Pulmonary artery endothelial cell (primary cell): ENCODE measurements at places on chromosomes 3 and 15. TPM values are rescaled to one million over a fixed set of nuclear protein-coding genes. Genes with fewer than 3 reads are reported as not detected.

DNA sequence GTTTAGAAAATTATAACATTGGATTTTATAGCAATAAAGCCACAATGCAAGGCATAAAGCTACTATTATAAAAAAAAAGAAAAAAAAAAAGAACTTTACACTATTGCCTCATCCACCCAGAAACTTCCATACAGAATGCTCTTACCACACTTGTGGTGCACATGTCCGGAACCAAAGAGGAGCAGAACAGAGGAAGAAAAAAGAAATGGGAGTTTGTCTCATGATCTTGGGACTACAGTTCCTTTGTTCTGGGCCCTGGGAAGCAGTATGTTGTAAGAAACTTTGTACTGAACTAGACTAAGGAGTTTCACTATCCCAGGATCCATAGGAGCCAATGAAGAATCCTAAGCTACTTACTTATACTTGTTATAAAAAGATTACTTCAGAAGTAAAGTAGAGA, 36.1 kb downstream of the FMN1 start:
- DNase-seq = no peak

GRCh38 chr3:143839980-143840379, 8.3 kb downstream of the SLC9A9 start:
- no peak for DNase-seq

GRCh38 chr3:30145281-30145680, 461.1 kb upstream of the TGFBR2 start:
- no peak for DNase-seq

GRCh38 chr3:514192-514591, 317.6 kb downstream of the CHL1 start:
- no peak for DNase-seq

DNA sequence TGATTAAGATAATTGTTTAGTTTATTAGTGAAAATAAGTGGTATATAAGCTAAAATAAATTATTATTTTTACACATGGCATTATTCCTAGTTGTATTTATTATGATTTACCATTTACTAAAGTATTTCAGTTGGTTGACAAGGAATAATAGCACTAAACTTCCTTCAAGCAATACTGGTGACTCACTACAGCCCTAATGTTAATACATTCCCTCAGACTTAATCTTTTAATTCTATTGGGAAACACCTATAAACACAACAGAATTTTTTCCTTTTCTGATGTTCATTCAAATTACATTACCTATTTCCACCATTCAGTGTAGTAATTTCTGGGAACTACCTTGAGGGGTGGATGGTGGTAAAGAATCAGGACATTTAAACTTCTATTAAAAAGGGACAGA, 264.0 kb downstream of the TIGIT start:
- DNase-seq = no peak

- DNase-seq = no peak
Measured at GRCh38 chr3:58062472-58062871, 54.2 kb downstream of the FLNB start.

GRCh38 chr3:135090020-135090717, 295.1 kb downstream of the EPHB1 start:
- no peak for DNase-seq

GRCh38 chr15:73756947-73757513, 3.9 kb upstream of the INSYN1 start:
- DNase-seq = no peak

- no peak for DNase-seq
Measured at GRCh38 chr3:12425850-12426579, 58.3 kb upstream of the TSEN2 start.

The ITIH4 gene
- 0.49 and 0.53 TPM in 2 replicates for total RNA-seq
